ENCODE measurements at places on chromosomes 1 and 21.
A peak's percentile ranks its signal among the peaks of the same experiment; 100 is the strongest.

DNA sequence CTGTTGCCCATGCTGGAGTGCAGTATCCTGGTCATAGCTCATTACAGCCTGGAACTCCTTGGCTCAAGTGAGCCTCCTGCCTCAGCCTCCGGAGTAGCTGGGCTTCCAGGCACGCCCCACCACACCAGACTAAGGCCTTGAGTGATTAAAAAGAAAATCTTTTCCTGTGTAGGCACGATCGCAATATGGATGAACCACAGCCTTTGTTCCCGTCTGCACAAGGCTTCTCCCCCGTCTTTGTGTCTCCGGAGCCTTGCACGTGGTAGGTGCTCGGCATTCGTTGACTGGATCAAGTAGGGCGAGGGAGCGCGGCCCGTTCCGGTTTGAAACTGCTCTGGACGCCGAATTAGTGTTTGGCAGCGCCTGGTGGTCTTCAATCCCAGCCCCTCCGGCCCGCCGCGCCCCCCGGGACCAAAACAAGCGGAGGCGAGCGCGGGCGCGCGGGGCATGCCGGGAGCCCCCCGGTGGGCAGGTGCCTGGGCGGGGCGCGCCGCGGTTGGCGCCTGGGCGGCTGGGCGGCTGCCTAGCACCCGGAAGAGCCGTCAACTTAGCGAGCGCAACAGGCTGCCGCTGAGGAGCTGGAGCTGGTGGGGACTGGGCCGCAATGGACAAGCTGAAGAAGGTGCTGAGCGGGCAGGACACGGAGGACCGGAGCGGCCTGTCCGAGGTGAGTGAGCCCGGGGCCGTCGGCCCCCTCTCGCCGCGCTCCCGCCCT, at the start of gene SFT2D2:
Gene SFT2D2 (plus strand): TSS at position 529 of the 715 bp plus-strand sequence. CDS start 76 bp downstream, at position 605.
- no peaks in the 10 kb centered on the region for H3K27me3 ChIP-seq
- peak within 1 kb of the TSS; percentile 70 for H3K27ac ChIP-seq
- peak; percentile 85 for DNase-seq
- peak within 1 kb of the TSS; percentile 72 for H3K4me3 ChIP-seq

GRCh38 chr1:216958569-216958968, 235.3 kb upstream of the ESRRG start:
- no peaks in the 10 kb centered on the region for H3K36me3 ChIP-seq
- no peak overlapping the region for H3K27ac ChIP-seq
- no peaks in the 10 kb centered on the region for H3K4me1 ChIP-seq
- DNase-seq, result no peak
- H3K27me3 ChIP-seq, result no peaks in the 10 kb centered on the region

- H3K36me3 ChIP-seq, result no peaks in the 10 kb centered on the region
- H3K27me3 ChIP-seq, result no peaks in the 10 kb centered on the region
- no peaks in the 10 kb centered on the region for H3K4me1 ChIP-seq
- no peak for DNase-seq
- H3K27ac ChIP-seq, result no peak overlapping the region
Observed at GRCh38 chr1:46412893-46413595, 18.9 kb downstream of the FAAH start.

- H3K36me3 ChIP-seq, result no peaks in the 10 kb centered on the region
- no peaks in the 10 kb centered on the region for H3K4me1 ChIP-seq
- H3K27me3 ChIP-seq, result no peaks in the 10 kb centered on the region
- H3K4me3 ChIP-seq, result no peak overlapping the region
Observed at GRCh38 chr1:65880611-65881010, 87.9 kb downstream of the PDE4B start.

DNA sequence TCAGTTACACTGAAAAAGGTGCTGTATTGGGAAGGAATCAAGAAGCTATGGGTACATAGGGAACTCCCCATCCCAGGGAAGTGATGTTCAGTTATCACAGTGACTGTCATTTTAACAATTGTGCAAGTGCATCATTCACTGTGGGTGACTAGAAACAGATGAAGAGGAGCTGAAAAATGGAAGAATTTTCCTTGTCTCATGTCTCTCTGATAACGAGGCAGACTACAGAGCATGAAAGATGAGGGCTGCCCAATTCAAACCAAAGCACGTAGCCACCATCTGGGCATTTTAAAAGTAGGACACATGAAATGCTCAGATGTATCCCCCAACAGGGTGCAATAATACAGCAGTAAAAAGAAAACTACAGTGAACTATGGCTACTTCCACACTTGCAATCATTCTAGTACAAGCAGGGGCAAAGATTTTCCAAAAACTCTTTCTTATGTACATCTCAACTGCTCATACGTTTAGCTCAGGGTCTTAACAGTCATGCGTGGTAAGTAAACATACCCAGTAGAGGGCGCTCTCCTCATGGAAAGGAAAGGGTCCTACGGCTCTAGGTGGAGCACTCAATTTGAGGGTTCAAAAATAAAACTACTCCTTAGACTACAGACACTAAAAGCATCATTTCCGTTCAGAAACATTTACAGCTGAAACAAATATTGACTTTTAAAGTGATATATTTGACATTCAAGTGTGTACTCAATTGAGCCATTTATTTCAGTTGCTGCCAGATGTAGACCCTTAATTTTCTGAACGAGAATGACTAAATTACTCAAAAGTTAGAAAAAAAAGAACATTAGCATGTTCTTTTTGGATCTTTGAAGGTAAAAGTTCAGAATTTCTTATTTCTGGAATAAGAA, 143.2 kb downstream of the KCTD3 start:
- H3K4me1 ChIP-seq, result no peaks in the 10 kb centered on the region
- no peaks in the 10 kb centered on the region for H3K36me3 ChIP-seq
- H3K27me3 ChIP-seq, result no peaks in the 10 kb centered on the region
- peak; percentile 82 for DNase-seq
- no peak overlapping the region for H3K4me3 ChIP-seq
- no peak overlapping the region for H3K27ac ChIP-seq

DNA sequence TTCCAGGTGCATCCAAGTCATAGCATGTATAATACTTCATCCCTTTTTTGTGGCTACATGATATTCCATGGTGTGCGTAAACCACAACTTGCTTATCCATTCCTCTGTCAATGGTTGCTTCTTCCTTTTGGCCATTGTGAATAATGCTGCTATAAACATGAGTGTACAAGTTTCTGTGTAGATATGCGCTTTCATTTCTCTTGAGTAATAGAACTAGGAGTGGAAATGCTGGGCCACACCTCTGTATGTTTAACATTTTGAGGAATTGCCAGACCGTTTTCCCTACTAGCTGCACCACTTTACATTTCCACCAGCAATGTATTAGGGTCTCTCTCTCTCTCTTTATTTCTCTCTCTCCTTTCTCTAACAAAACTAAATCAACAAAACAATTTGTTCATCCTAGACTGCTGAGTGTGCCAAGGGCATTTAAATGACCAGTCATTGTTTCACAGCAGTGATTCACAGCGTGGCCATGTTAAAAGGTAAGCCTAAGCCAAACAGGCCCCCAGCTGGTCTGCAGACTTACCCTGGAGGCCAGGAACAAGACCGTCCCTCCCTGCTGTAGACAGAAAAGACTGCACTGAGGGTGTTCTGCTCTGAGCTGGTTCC, 53.2 kb upstream of the LYST start:
- H3K27ac ChIP-seq, result peak overlapping the region; percentile 42
- no peaks in the 10 kb centered on the region for H3K27me3 ChIP-seq
- no peak overlapping the region for H3K4me3 ChIP-seq
- no peaks in the 10 kb centered on the region for H3K36me3 ChIP-seq
- DNase-seq, result peak; percentile 73
- peaks cover 9% of the 10 kb centered on the region for H3K4me1 ChIP-seq

GRCh38 chr1:206471415-206471801, 1.1 kb downstream of the IKBKE start:
- DNase-seq, result peak; percentile 23
- H3K4me3 ChIP-seq, result no peak overlapping the region
- H3K4me1 ChIP-seq, result peaks cover 20% of the 10 kb centered on the region

GRCh38 chr1:17339521-17339920, 31.5 kb downstream of the PADI4 start:
- no peaks in the 10 kb centered on the region for H3K27me3 ChIP-seq
- no peaks in the 10 kb centered on the region for H3K36me3 ChIP-seq
- H3K4me3 ChIP-seq, result no peak overlapping the region
- no peak for DNase-seq
- no peak overlapping the region for H3K27ac ChIP-seq

- no peak overlapping the region for H3K27ac ChIP-seq
- no peak for DNase-seq
- no peaks in the 10 kb centered on the region for H3K36me3 ChIP-seq
- H3K4me3 ChIP-seq, result no peak overlapping the region
- no peaks in the 10 kb centered on the region for H3K4me1 ChIP-seq
Observed at GRCh38 chr1:32127409-32128198, 19.7 kb downstream of the KPNA6 start.

GRCh38 chr1:1259540-1259939, 13.0 kb upstream of the C1QTNF12 start:
- no peak overlapping the region for H3K27ac ChIP-seq
- DNase-seq, result no peak
- no peaks in the 10 kb centered on the region for H3K27me3 ChIP-seq
- H3K4me1 ChIP-seq, result no peaks in the 10 kb centered on the region
- no peak overlapping the region for H3K4me3 ChIP-seq

GRCh38 chr1:161399257-161399998, 31.8 kb upstream of the CFAP126 start:
- peak overlapping the region; percentile 84 for H3K27ac ChIP-seq
- DNase-seq, result peak; percentile 98
- H3K4me3 ChIP-seq, result peak overlapping the region; percentile 76
- H3K4me1 ChIP-seq, result peaks cover 2% of the 10 kb centered on the region
- H3K36me3 ChIP-seq, result no peaks in the 10 kb centered on the region

DNA sequence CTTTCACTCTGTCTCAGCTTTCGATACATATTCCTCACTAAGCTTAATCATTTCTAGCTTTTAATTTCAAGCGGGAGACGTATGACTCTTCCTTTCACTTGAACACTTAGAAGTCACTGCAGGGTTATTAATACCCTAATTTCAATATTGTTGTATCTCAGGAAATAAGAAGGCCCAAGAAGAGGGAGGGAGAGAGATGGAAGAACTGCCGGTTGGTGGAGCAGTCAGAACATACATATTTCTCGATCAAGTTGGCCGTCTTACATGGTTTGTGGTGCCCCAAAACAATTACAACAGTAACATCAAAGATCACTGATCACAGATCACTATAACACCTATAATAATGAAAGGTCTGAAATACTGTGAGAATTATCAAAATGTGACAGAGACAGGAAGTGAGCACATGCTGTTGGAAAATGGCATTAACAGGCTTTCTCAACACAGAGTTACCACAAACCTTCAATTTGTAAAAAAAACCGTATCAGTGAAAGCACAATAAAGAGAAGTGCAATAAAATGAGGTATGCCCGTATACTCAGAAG, 145.4 kb upstream of the HP1BP3 start:
- H3K4me3 ChIP-seq, result no peak overlapping the region
- H3K27ac ChIP-seq, result no peak overlapping the region
- no peaks in the 10 kb centered on the region for H3K36me3 ChIP-seq

DNA sequence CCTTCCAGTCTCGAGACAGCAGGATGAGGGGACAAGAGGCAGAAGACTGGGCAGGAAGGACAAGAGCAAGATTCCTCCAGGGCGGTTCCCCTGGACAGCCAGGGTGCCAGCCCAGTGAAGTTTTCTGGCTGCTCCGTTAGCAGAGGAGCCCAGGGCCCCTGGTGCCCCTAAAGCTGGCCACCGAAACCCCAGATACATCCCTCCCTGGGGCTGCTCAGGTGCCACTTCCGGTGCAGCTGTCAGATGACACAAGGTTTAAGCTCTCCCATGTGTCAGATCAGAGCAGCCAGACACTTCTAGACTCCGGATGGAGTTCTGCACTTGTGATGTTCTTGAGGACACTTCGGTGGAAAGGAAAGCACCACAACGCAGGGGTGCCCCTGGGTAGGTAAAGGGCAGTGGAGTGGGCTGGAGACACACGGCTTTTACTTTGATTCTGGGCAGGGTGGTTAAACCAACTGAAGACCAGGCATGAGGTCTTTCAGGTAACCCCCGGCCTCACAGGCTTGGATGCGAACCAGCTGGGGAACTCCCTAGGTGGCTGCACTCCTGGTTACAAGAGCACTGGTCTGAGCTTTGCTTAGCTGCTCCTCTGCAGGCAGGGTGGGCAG, 85.7 kb downstream of the ITPKB start:
- H3K27me3 ChIP-seq, result no peaks in the 10 kb centered on the region
- H3K4me1 ChIP-seq, result peaks cover 17% of the 10 kb centered on the region
- H3K36me3 ChIP-seq, result no peaks in the 10 kb centered on the region
- peak overlapping the region; percentile 78 for H3K27ac ChIP-seq
- no peak overlapping the region for H3K4me3 ChIP-seq
- no peak for DNase-seq

- H3K27me3 ChIP-seq, result no peaks in the 10 kb centered on the region
- peaks cover 3% of the 10 kb centered on the region for H3K4me1 ChIP-seq
- DNase-seq, result peak; percentile 29
- no peak overlapping the region for H3K27ac ChIP-seq
Observed at GRCh38 chr1:7120863-7121621, 335.8 kb downstream of the CAMTA1 start.

DNA sequence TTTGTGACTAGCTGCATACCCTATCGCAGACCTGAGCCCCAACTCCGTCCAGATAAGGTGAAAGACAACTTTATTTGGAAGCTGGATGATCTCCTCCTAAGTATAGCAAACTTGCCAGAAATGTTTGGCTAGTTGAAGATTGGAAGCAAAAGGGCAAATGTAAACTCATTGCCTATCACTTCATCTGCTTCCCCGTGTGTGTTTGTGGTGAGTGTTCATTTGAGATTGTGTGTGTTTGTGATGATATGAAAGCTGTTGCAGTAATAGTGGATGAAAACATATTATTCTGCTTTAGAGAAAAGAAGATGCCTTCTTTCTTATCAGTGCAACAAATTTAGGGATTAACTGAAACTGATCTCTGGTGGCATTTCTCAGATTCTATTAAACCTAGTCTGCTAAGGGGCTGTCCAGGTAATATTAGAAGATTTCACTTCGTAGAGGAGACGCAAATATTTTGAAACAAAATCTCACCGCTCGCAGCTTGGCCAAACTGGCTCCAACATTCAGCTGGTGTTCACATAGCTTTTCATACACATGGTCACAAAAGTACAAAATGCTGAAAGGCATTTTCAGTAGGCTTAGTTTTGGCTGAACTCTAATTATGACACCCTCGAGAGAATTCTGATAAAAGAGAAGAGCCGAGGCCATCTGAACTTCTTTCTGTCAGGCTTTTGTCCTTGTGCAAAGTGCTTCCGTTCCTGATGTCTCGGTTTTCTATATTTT, 1.1 kb downstream of the TBX19 start:
- H3K4me3 ChIP-seq, result no peak overlapping the region
- H3K27ac ChIP-seq, result no peak overlapping the region
- H3K4me1 ChIP-seq, result peaks cover 2% of the 10 kb centered on the region
- no peak for DNase-seq
- H3K36me3 ChIP-seq, result no peaks in the 10 kb centered on the region
- no peaks in the 10 kb centered on the region for H3K27me3 ChIP-seq

DNA sequence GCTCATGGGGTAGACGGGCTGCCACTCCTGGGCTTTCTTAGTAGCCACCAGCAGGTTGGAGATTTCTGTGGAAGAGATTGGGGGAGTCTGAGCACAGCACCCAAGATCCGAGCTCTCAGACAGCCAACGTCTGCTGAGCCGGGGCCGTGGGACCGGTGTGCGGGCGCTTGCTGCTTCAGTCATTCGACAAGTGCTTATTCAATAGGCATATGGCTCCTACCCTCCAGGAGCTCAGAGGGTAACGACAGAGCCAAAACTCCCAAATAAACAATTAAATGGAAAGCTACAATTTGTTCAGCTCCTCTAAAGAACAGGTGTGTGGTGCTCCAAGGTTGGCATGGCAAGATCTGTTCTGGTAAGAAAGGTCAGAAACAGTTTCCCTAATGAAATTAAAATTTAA, 106.0 kb downstream of the RAVER2 start:
- DNase-seq, result no peak
- H3K27me3 ChIP-seq, result no peaks in the 10 kb centered on the region
- no peak overlapping the region for H3K4me3 ChIP-seq
- no peaks in the 10 kb centered on the region for H3K36me3 ChIP-seq
- H3K4me1 ChIP-seq, result no peaks in the 10 kb centered on the region
